NB4 (cell line): ENCODE measurements at places on chromosomes 2 and 18.

DNA sequence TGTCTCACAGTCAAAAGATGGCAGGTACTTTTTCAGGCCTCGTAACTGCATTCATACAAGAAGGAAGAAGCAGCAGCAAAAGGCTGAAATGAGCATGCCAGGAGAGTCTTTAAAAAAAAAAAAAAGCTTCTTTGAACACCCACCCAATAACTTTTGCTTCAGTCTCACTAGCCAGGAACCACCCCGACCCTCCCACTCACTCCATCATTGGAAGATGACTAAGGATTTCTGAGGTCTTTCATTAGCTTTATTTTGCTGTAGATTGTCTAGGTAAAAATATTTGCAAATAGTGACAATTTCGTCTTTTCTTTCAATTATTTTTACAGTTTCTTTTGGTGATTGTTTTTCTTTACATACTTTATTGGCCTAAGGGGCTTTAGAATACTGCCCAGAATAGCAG lies 37.9 kb downstream of the RBBP8 start:
- peak; percentile 11 for DNase-seq

DNA sequence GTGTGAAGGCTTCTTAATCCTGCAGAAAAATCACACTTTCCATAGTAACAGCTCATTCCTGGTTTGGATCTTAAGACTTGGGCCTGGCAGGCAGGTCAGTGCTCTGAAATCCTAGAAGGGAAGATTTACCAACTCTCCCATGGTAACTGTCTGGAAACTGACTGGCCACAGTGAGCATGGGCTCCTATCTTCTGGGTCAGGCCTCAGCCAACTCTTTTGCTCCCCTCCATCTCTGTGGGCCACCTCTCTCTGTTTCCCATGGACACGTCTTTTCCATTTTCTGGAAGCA lies 86.7 kb downstream of the ACAA2 start:
- DNase-seq: no peak

- peak; percentile 60 for DNase-seq
These were observed 46.1 kb downstream of the CDCA7 start for GRCh38 chr2:173400760-173401159.

DNA sequence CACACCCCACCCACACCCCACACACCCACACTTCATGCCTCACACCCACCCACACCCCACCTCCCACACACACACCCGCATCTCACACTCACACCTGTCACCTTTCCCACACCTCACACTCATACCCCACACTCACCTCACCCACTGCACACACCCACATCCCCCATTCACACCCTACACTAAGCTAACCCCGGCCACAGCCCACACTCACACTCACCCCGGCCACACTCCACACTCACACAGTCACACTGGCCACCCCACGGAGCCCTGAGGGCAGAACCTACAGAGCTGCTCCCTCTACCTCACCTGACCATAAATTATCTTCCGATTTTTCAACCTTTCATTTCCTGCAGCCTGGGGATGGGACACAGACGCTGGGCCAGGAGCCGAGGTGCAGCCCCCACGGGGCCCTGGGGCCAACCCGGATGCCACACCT lies 241.3 kb downstream of the HDAC4 start:
- DNase-seq: no peak

- peak; percentile 51 for DNase-seq
These were observed 128.4 kb upstream of the CBLN2 start for GRCh38 chr18:72672364-72673184.

- DNase-seq: no peak
These were observed 218.6 kb downstream of the DYM start for GRCh38 chr18:49241852-49242251.

GRCh38 chr18:79379251-79379905 lies 16.4 kb upstream of the NFATC1 start:
- DNase-seq: no peak

DNA sequence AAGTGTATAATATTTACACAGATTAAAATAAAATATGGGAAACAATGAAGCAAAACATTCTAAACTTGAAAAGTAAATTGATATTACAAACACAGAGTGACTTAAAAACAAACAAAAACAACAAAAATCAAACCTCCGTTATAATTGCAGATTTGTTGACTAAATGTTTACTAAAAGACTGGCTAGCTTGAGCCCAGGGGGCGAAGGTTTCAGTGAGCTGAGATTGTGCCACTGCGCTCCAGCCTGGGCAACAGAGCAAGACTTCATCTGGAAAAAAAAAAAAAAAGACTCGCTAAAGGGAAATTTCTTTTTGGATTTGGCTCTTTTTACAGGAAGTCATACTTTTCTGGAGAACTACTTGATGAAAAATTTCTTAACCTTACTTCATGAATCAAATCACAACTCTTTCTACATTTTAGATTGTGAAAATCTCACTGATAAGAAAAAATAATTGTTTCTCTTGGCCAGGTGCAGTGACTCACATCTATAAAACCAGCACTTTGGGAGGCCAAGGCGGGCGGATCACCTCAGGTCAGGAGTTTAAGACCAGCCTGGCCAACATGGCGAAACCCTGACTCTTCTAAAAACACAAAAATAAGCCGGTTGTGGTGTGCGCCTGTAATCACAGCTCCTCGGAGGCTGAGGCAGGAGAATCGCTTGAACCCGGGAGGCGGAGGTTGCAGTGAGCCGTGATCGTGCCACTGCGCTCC lies 9.7 kb downstream of the TFPI start:
- DNase-seq: no peak

DNA sequence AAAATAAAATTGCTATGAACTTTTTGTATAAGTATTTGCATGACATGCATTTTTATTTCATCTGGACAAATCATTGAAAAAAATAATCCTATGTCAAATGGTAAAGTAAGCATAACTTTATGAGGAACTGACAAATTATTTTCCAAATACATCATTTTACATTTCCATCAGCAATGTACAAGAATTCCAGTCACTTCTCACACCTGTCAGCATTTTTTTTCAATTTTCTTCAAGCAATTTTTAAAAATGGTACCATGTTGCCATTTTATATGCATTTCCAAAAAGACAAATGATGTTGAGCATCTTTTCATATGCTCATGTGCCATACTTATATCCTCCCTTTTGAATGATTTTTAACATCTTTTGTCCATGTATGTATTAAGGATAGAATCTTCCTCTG lies 961.7 kb upstream of the PIK3C3 start:
- no peak for DNase-seq

DNA sequence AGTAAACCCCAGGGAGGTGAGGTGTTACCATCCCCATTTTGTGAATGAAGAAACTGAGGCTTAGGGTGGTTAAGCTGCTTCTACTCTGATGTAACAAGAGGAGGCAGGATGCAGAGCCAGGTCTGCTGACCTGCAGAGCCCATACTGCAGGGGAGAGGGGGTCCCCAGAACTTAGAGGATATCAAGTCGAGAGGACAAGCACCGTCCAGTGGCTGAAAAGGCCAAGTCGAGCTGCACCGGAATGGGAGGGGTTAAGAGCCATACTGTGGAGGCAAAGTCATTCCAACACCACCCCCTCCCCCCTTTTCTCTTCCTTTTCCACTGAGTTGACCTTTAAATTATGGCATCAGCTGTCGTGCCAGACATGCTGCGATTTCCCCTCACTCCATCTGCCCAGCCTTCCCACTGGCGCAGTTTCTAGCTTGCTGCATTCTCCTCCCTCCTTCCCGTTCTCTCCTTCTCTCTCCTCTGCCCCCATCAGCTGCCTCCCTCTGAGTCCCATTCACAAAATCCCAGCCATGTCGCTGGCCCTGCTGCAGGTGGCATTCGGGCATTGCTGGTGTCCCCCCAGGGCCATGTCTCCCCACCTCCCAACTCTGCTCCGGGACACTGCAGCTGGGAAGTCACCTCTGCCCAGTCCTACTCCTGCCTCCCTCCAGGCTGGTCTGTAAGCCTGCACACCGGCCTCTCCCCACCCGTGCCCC lies 346.9 kb downstream of the DYSF start:
- DNase-seq: no peak

DNA sequence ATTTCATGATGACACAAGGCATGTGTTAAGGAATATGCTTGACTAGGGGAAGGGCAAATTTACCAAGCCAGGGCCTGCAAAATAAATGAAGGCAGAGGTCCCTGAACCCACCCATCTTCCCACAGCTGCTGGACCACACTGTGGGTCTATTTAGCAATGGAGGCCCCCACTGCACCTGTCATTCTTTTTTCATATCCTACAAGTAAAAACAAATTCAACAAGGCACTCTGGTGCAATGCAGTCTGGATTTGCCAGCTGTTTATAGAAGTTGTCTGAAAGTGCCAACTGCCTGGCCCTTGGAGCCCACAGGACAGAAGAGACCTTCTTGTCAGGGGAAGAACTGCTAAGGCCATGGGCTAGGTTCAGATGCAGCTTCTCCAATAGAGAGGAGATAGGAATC lies 112.8 kb upstream of the ATL2 start:
- no peak for DNase-seq

DNA sequence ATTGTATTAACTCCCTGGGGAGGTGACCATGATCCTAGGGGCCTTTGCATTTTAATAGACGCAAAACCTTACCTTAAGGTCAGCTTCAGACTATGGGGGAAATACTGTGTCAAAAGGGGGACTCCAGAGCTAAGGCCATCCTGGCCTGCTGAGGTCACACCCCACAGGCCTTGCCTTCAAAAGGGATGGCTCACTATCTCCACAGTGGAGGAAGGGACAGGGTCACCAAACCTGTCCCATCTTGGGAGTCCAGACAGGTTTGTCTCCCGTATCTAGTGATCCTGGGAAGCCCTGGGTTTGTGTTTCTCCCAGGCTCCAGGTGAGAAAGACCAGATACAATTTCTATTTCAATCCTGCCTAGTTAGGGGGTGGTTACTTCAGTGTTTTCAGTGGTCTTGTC lies 24.9 kb downstream of the CAPN14 start:
- DNase-seq: no peak

- DNase-seq: peak; percentile 91
These were observed 954 bp upstream of the CTDSP1 start for GRCh38 chr2:218398437-218399390.
